ENCODE measurements at places on chromosomes 13 and 19. TPM values are rescaled to one million over a fixed set of nuclear protein-coding genes. Genes with fewer than 3 reads are reported as not detected.

OVOL3 gene
- polyA plus RNA-seq: not detected

C5AR2 gene
- 4.2 TPM for polyA plus RNA-seq

RGL3 gene
- 30.4 TPM for polyA plus RNA-seq

IL17D gene
- 0.54 TPM for polyA plus RNA-seq

PLEKHA4 gene
- 20.6 TPM for polyA plus RNA-seq

CCDC169 gene
- polyA plus RNA-seq: 0.21 TPM

TNFSF11 gene
- polyA plus RNA-seq: 0.09 TPM

OR2Z1 gene
- polyA plus RNA-seq: not detected

OR7A5 gene
- not detected for polyA plus RNA-seq

ZNF649 gene
- 2.8 TPM for polyA plus RNA-seq

SNAPC2 gene
- polyA plus RNA-seq: 21.0 TPM

MAP4K1 gene
- 1.8 TPM for polyA plus RNA-seq

CEACAM7 gene
- 0.22 TPM for polyA plus RNA-seq

RASGRP4 gene
- 7.0 TPM for polyA plus RNA-seq

SIGLEC10 gene
- 2.4 TPM for polyA plus RNA-seq

ZNF180 gene
- 5.2 TPM for polyA plus RNA-seq

MEIS3 gene
- 4.3 TPM for polyA plus RNA-seq

ZNF738 gene
- polyA plus RNA-seq: 2.4 TPM

NCR1 gene
- polyA plus RNA-seq: 0.16 TPM

DMAC2 gene
- 28.4 TPM for polyA plus RNA-seq

LRRC63 gene
- 0.04 TPM for polyA plus RNA-seq

RETN gene
- 20.0 TPM for polyA plus RNA-seq

ZNF541 gene
- polyA plus RNA-seq: 0.07 TPM

ANGPTL8 gene
- polyA plus RNA-seq: 108 TPM

RNF17 gene
- polyA plus RNA-seq: not detected

ZNF121 gene
- 4.0 TPM for polyA plus RNA-seq

ARHGAP33 gene
- polyA plus RNA-seq: 9.4 TPM

TMEM38A gene
- polyA plus RNA-seq: 2.7 TPM

TMEM150B gene
- 0.74 TPM for polyA plus RNA-seq

ACP5 gene
- polyA plus RNA-seq: 9.9 TPM

SLC10A2 gene
- polyA plus RNA-seq: not detected

OSCAR gene
- 6.4 TPM for polyA plus RNA-seq

ZNF730 gene
- 0.04 TPM for polyA plus RNA-seq

NBEA gene
- polyA plus RNA-seq: 1.4 TPM

CCNE1 gene
- polyA plus RNA-seq: 0.54 TPM

ANKRD24 gene
- polyA plus RNA-seq: 1.5 TPM

FBL gene
- 340 TPM for polyA plus RNA-seq
